ENCODE measurements at places on chromosomes 3 and 15.
A peak's percentile ranks its signal among the peaks of the same experiment; 100 is the strongest.

- DNase-seq = no peak
Observed at GRCh38 chr3:31645256-31645655, 112.5 kb downstream of the STT3B start.

- DNase-seq = no peak
Observed at GRCh38 chr3:7663771-7664170, 802.9 kb downstream of the GRM7 start.

DNA sequence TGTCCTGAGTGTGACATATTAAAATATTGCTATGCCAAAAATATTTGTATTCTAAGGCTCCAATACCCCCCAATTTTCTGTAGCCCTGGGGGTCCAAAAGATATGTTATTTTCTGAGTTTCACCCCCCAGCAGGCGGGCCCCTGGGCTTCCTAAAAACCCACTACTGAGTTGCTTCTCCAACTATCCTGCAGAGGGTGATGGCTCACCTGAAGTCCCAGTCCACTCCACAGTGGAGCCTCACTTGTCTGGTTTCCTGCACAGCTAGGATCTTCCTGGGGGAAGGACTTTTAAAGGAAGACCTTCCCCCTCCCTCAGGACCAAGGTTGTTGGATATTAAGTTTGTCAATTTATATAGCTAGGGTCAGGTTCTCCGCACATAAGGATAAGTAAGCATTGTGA is 1181.4 kb downstream of the ROBO2 start:
- no peak for DNase-seq

DNA sequence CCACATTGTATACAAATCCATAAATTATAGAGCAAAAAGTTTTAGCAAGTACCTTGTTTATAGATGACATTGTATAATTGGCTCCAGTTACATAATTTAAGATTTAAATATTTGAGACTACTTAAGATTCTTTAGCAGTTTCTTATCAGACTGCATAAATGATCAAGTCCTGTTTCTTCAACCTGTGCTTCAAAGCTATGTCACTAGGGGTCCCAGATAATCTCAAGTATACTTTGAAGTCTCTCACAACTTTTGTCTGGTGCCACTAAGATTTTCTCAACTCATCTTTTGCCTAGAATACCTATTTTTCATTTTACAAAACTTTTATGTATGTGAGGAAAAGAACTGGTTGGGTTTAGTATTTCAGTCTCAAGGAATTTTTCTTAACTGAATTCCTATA is 205.5 kb downstream of the STAG1 start:
- no peak for DNase-seq

DNA sequence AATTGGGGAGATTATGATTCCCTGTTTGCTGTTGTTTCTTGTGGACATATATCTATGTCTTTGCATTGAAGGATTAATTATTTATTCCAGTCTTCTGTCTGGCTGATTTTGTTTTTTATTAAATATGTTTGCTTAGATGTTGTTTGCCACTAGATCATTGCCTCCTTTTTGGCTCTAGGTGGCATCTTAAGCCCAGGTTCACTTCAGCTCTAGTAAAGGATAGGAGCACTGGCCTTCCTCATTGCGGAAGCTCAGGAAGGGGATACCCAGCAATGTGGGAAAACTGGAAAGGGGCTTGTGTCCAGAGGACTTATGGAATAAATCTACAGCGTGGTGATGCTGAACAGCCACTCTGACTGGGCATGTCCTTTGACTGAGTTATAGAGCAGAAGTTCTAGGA is 821.6 kb downstream of the PDCD6IP start:
- DNase-seq = no peak

DNA sequence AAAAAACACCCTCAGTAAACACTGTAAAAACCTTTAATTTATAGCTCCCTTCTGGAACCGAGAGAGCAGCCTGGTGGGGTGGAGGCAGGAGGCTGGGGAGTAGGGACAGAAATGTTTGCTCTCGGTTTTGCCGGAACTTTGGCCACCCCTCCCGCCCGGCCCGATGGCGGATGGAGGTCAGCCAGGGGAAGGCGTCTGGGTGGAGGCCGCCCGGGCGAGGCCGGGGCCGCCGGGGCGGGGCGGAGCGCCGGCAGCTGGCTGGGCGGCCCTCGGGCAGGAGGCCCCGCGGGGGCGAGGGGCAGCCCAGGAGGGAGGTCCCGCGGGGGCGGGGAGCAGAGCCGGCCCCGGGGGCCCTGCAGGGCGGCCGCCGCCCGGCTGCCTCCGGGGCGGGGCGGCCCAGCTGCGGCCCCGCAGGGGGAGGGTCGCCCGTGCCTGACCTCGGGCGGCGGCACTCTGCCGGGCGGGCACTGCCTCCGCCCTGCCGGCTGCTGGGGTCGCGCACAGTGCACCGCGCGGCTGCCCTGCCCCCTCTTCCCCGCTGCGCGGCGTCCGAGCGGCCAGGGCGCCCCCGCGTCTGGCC is 829 bp upstream of the SKIL start:
- peak; percentile 93 for DNase-seq

DNA sequence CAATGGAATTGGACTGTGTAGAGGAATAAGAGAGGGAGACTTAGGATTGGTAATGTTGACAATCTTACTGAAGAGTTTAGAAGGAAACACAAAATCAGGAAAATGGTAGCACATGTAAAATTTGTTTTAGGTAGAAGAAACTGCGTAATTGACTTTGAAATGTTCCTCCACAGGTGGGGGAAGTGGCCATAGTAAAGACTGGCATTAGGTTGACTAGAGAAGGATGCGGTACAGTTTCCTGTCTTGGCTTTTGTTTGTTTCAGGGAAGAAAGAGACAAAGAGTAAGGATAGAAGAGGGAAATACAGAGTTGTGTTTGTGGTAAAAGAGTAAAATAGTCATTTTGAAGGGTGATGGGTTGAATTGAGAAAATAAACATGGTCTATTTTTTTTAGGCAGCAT is 253.6 kb upstream of the ZNF717 start:
- no peak for DNase-seq

GRCh38 chr15:91302588-91303439 is 202.8 kb downstream of the SV2B start:
- DNase-seq = no peak

- no peak for DNase-seq
Observed at GRCh38 chr3:15309662-15310335, 22.6 kb downstream of the SH3BP5 start.

DNA sequence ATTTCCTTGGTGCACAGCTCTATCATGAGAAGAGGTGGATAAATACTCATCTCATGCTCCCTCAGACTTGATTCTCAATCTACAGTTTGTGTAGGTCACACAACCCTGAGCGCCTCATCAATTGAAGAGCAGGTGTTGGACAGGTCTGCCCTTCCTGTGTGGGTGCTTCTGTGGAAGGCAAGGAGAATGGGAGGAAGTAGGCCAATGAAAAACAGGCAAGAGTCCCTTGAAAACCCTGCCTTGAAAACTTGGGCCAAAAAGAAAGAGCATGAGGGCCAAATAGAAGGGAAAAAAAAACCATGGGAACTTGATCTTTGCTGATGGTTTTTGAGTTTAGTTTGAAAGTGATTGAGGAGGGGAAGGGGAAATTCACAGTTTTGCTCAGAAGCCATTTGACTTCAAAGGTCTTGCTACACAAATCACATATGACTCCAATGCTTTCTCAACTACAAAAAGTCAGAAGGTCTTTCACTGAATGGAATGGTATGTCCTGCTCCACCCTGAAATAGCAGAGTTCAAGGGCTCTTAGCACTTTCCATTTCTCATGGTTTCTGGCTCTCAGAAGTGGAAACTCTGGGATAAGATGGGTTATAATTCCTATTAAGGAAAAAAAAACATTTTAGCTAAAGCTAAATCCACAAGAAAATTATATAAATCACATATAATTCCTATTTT is 37.2 kb upstream of the TM4SF1 start:
- no peak for DNase-seq

DNA sequence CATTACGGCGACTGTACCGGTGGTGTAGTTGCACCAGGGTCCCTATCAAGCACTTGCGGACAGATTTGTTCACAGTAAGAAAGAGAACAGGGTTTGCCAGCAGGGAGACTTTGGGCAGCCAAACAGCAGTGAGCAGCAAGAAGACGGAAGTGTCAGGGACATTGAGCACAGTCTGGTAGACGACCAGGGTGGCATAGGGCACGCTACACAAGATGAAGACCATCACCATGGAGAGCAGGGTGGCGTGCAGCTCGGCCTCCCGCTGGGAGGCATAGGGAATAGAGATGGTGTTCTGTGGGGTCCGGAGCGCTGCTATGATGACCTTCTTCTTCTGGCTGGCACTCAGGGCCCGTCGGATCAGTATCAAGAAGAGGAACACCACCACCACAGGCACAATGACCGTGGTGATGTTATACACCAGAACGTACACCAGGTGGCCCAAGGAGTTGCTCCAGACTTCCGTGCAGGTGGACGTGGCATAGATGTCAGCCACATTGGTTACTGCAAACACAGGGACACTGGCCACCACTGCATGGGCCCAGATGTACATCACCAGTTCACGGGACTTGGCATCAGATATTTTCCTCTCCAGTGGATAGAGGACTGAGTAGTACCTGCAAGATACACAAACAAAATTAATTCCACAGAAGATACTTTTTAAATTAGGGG is 19.1 kb upstream of the FSIP1 start:
- no peak for DNase-seq

- DNase-seq = peak; percentile 71
Observed at GRCh38 chr3:64837126-64837738, 149.4 kb upstream of the ADAMTS9 start.

DNA sequence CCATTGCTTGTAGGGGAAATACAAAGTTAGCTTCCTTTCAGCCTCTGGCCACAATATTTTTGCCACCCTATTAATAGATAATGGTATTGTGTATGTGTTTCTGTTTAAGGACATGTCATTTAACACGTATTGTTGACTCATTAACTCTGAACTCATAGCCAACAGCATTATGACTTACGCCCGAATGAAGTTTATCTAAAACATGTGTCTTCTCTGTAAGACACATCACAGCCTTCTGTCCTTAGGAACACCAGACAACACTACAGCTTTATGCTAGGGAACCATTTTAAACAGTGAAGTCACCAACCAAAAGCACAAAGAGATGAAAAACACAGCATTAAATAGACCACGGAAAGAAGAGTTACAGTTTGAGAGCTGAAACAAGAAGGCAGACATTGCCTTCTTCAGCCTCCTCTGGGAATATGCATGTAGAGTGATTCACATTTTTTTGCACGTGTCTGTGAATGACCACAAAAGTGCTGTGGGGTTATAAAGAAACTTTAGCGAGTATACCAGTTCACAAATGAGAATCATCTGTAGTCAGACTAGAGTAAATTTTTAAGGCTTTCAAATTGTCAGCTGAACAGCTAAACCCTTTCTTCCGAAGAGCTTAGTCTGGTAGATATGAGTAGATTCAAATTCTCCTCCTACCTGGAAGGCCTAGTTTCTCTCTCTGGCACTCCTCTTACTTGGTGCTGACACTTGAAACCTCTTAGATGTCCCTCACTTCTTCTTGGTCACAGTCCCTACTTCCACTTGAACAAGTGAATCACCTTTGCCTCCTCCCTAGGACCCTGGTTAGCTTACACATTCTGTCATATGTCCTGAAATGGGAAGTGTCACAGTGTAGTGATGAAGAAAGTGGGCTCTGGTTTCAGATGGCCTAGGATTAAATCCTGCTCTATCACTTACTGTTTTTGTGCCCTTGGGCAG is 32.2 kb downstream of the MCTP2 start:
- DNase-seq = no peak

DNA sequence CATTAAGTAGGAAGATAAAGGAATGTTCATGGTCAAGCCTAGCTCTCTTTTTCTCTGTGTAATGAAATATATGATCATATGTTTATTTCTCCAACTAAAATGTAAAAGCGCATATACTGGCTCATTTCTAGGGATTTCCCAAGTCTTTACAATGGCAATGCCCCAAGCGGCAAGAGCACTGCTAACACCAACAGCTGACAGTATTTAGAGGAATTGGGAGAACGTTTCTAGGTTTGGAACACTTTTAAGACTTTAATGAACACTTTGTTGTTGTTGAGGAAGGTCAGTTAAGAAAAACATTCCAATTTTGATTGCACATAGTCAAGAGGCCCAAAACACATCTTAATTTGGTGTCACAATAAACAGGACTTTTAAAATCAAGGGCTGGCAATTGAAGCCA is 132.7 kb downstream of the ATP8B4 start:
- no peak for DNase-seq

DNA sequence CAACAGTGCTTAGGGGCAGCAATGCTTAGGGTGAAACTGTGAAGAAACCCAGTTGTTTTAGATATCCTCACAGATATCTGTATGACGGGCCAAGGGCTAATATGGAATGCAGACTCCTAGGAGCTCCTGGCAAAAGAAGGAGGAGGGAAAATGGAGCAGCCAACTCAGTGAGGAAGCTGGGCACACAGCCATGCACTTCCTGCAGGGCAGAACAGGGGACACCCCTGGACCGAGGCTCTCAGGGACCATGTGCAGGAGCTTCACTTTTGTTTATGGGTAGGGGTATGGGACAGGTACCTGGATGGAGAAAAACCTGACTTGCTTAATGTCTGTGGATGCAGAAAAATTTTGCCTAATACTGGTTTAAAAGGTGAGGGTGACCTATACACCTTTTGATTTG is 20.2 kb downstream of the NIPA1 start:
- no peak for DNase-seq

DNA sequence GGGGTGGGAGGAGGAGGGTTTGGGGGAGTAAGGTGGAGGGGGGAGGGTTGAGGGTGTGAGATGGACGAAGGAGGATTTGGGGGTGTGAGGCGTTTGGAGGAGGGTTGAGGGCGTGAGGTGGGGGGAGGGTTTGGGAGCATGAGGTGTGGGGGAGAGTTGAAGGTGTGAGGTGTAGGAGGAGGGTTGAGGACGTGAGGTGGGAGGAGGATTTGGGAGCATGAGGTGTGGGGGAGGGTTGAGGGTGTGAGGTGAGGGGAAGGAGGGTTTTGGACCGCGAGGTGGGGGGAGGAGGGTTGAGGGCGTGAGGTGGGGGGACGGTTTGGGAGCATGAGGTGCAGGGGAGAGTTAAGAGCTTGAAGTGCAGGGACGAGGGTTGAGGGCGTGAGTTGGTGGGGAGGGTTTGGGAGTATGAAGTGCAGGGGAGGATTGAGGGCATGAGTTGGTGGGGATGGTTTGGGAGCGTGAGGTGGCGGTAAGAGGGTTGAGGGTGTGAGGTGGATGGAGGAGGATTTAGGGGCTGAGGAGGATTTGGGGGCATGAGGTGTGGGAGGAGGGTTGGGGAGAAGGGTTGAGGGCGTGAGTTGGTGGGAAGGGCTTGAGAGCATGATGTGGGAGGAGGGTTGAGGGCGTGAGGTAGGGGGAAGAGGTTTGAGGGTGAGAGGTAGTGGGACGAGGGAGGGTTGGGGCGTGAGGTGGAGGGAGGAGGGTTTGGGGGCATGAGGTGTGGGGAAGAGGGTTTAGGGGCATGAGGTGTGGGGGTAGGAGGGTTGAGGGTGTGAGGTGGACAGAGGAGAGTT is 1.2 kb downstream of the MLF1 start:
- no peak for DNase-seq

GRCh38 chr3:63528325-63529000 is 124.0 kb upstream of the SNTN start:
- DNase-seq = no peak
